ENCODE measurements at places on chromosomes 3 and 15.

DNA sequence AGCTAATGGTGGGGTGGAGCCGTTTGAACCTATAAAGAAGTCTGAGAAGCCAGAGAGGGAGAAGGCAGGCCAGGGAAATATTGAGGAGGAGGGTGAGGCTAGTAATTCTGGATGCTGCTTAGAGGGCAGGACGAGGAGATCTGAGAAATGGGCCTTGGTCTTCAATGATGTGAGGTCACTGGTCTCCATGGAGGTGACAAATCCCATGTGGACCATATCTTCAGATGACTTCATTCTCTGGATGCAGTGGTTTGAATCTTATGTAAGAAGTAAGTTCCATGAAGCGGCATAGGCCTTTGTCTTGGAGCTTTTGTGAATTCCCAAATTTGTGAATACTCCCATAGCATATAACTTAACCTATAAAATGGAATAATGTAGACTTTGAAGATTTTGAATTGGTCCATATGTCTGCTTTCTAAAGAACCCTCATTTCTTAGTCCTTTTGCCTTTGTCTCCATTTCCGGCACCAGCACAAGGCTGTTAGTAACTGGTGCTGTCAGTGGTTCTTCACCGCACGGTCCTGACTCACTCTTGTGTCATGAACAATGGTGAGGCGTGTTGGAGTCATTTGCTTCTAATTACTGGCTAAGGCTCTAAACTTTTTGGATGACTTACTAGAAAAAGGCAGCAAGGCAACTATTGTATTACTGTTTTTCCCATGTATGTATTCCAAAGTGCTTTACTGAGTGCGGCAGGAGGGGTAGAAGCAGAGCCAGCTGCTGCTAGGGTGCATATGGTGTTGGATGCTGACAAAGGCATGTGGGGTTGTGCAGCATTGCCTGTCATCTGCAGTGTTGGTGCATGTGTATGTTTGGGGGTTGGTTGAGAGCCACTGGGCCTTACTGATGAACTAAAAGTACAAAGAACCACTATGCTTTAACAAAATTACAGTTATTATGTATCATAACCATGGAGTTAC, 279.3 kb upstream of the C2CD4B start:
- no peak for DNase-seq

GRCh38 chr15:35540021-35540420, 5.9 kb downstream of the DPH6 start:
- DNase-seq: no peak

DNA sequence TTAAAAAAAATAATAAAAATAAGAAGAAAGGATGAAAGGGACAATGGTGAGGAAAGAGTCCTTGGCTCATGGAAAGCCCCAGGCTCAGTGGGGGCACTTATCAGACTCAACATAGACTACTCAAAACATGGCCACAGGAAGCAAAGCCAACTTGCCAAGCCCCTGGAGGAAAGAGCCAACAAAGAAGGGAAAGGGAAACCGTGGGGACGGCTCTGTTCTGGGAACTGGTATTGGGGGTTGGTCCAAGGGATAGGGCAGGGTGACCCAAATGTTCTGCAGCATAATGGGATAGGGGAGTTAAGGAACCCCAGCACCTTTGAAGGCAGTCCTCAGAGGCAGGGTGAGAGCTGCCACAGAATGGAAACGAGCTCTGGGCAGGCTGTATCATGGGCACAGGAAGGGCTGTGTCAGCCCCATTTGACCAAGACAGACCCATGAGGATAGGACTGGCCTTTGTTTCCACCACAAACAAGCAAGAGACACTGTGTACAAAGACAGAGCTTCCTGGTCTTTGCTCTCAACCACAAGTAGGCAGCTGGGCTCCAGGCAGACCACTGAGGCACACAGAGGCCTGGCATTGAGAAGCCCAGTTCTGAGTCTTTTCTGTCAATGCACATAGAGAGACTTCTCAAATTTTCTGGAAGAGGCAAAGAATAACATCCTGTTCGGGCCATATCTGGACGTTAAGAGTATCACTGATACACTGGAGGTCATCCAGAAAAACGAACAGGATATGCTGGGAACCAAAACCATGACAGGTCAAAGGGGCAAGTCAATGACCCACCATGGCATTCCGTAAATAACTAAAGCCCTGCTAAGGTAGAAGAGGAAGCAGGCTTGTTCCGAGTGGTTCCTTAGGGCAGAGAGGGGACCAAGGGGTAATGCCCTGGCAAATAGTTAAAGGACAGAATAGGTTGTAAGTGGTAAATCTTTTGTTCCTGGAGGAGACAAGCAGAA, 10.6 kb upstream of the SEMA7A start:
- no peak for DNase-seq

GRCh38 chr3:131731709-131732108, 228.9 kb upstream of the MRPL3 start:
- no peak for DNase-seq

DNA sequence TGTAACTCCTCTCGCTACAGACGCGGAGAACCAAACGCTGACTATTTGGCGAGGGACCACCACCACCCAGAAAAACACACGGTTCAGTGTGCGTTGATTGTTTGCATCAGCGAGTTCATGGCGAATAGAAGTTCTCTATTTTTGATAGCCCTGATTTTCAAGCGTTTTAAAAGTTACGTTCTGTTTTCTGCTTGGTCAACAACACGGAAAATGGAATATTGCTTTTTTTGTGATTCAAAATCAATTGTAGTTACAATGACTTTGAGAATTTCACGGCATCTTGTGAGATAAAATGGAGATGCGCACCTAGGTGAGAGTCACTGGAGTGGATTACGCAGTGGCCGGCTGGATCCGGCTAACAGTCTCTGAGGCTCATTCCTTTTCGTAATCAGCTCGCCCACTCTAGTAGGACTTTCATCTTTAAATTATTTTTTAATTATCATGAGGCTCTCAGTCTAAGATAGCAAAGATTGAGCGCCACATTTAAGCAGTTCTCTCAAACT, 54.8 kb downstream of the CCDC54 start:
- DNase-seq: no peak

DNA sequence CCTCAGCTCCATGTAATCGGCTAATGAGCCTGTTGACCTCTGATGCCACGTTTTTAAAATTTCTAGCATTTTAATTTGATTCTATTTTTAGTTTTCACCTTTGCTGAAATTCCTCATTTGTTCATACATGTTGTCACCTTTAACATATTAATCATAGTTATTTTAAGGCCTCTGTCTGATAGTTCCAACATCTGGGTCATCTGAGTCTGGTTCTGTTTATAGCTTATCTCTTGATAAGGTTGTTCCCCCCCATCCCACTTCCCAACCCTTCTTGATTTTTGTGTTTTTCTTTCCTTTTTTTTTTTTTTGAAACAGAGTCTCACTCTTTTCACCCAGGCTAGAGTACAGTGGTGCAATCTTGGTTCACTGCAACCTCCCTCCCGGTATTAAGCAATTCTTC, 36.4 kb downstream of the MAP2K1 start:
- DNase-seq: no peak

DNA sequence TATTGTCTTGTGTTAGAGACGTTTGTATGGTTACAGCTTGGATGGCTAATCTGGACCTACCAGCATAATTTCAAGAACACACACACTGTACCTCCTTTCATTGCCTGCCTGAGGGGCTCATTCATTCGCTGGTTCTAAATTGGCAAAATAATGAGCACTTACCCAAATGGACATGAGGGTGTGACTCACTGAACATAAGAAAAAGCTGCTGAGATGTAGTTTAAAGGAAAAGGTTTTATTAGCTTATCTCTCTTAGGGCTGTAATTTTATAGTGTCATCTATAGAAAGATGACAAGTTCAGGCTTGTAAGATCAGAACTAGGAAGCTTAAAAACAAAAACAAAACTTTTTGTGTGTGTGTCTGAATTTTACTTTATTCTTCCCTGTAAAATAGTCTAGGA, 120.7 kb upstream of the WNT7A start:
- DNase-seq: no peak

DNA sequence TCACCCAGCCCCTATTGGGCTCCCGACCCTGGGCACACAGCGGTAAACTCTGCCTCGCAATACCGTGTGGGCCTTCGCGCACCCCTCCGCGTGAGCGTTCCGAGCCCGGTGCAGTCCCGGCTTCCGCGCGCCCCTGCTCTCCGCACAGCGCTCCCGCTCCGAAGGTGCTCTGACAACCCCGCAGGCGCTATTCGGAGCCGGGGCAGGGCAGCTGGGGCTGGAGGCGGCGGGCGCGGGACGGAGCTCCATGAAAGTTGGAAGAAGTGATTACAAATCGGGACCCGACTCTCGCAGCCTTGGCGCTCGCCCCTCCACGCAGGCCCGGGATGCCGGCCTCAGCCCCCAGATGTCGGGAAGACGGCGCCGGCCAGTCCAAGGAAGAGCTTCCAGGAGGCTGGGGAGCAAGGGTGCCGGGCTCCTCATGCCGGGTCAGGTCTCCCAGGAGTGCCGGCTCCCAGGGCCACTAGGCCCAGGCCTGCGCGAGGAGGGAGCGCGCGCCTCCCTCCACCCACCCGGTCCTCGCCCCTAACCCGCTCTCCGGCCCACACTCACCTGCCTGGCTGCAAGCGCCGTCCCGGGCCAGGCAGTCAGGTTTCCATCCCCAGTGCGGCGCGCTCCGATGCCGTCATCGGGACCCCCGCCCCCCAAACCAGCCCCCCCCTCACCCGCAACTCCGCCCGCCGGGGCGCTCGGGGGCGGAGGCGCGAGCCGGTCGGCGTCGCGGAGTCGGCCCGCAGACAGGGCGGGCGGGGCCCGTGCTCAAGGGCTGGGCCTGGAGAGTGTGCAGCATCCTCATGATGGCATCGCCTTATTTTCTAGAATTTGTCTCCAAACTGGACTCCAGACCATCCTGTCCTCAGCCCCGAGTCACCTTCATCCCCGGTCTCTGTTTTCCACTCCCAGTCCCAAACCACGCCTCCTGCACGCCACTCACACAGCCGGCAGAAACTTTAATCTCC, at the start of gene KIF7:
KIF7 (minus strand) TSS at position 621 of the 959 bp plus-strand sequence. CDS start 2,537 bp downstream, outside the sequence.
- no peak for DNase-seq

DNA sequence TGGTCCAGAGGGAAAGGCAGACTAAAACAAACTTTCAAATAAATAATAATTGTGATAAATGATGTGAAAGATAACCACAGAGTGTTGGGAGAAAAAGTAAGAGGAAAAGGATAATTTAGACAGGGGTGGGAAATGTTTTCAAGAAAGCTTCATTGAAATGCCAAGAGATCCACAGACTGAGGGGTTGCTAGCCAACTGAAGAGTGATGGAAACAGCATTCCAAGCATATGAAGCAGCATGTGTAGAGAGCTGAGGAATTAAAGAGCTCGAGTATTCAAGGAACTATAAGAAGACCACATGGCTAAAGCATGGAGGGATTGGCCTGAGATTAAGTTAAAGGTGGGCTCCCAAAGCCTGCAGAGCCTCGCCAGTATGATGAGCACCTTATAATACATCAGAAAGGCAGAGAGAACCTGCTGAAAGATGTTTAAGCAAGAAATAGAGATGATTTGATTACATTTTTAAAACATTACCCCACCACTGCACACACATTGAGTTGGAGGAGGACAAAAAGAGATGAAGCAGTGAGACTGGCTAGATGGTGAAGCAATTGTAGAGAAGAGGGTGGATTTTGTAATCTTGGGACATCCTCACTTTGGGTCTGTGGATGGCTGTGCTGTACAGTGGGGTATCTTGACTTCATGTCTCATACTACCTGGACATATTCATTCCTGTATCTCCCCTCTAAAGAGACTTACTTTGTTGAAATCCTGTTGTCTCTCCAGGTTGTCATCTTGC, 100.8 kb downstream of the STAC start:
- DNase-seq: no peak

- DNase-seq: no peak
These were observed 211.8 kb downstream of the MCTP2 start for GRCh38 chr15:94443186-94443585.

DNA sequence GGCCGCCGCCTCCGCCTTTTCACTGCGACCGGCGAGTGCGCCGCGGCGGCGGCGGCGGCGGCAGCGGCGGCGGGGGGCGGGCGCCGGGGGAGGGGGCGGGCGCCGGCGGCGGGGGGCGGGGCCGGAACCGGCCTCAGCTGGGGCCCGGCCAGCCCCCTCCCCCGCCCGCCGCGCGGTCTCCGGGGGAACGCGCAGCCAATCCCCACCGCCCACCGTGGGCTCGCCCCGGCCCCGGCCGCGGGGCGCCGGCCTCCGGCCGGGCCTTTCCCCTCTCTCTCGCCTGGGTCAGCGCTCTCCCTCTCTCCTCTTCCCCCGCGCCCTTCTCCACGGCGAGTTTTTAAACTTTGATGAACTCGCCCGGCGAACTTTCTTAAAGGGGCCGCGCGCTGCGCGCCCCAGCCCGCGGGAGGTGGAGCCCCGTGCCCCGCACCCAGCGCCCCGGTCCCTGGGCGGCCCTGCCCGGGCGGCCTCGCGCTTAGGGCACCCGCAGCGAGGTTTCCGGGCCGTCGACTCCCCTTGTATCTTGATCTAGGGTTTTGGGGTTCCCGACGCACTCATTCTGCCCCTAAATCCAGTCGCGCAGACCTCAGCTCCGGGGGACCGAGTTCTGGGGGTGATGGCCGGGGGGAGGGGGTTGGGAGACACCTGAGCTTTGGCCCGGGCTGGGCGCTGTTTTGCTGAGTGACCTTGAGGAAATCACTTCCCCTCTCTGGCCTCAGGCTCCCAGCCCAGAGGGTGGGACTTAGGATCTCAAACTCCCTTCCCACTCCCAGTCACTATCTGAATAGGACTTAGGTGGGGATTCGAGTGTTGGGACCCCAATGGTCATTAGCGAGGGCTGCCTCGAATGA, at the start of gene RBPMS2:
RBPMS2 (minus strand) TSS at position 39 of the 851 bp plus-strand sequence. CDS start 270 bp downstream, outside the sequence.
- no peak for DNase-seq

GRCh38 chr3:194961571-194961970, 275.9 kb downstream of the FAM43A start:
- no peak for DNase-seq

DNA sequence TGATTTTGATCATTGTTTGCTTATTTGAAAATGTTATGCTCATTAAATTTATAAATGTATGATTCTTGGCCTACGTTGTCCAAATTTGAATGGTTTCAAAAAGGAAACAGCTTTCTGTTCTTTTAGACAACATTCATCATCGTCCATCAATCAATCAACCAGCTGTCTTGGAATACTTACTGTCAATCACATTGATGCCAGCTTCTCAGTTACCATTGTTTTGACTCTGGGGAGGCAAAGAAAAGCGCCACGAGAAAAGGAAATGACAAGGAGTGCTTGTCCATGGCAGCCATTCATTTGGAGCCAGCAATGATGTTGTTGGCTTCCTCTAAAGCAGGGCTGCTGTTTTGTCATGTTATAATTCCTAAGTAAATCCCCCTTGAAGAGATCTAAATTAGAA, 62.2 kb upstream of the TP63 start:
- DNase-seq: no peak

DNA sequence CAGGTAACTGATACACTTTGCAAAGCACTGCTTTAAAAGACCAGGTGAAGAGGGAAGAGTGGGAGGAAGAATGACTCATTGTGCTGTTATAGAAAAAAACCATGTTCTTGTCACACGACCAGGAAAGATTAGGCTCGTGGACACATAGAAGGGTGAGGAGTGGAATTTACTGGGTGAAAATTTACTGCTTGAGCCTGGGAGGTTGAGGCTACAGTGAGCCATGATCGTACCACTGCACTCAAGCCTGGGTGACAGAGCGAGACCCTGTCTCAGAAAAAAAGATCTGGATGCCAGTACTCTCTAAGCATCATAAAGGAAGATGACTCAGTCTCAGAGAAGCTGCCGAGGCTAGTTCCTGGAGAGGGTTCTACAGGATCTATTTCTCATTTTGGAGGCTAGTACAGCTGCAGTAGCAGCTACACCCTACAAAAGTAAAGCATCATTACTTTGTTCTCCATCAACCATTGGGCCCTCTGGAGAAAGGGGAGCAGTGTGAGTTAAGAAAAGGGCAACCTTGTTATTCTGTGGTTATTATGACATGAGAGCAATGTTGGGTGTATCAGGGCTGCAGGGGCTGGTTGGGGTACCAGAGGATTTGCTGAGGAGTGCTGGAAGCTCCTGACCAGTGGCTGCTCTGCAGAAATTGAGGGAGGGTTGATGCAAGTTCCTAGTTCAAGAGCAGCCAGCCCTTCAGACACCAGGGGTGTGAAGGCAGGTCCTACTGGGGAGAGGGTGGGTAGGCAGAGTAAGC, 75.4 kb downstream of the CMTM8 start:
- no peak for DNase-seq
